Hypothalamus (tissue), 51 donors: ENCODE measurements at places on chromosomes 5 and 9.

GRCh38 chr9:16348531-16348930 lies 521.9 kb downstream of the BNC2 start:
- DNase-seq, result no peak

DNA sequence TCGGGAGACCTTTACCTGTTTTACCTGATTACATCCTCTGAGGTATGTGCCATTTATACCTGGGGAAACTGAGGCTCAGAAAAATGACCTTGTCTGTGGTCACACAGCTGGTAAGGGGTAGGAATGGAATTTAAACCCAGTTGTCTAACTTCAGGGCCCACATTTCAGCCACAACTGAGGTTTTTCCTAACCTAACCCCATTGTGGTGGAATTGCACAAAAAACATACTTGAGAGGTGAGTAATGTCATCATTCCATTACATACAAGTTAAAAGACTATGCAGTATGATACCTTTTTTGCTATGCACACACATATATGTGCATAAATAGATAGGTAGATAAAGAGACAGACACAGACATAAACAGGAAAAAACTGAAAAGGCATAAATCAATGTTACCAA lies 14.1 kb downstream of the FGF1 start:
- DNase-seq, result no peak

DNA sequence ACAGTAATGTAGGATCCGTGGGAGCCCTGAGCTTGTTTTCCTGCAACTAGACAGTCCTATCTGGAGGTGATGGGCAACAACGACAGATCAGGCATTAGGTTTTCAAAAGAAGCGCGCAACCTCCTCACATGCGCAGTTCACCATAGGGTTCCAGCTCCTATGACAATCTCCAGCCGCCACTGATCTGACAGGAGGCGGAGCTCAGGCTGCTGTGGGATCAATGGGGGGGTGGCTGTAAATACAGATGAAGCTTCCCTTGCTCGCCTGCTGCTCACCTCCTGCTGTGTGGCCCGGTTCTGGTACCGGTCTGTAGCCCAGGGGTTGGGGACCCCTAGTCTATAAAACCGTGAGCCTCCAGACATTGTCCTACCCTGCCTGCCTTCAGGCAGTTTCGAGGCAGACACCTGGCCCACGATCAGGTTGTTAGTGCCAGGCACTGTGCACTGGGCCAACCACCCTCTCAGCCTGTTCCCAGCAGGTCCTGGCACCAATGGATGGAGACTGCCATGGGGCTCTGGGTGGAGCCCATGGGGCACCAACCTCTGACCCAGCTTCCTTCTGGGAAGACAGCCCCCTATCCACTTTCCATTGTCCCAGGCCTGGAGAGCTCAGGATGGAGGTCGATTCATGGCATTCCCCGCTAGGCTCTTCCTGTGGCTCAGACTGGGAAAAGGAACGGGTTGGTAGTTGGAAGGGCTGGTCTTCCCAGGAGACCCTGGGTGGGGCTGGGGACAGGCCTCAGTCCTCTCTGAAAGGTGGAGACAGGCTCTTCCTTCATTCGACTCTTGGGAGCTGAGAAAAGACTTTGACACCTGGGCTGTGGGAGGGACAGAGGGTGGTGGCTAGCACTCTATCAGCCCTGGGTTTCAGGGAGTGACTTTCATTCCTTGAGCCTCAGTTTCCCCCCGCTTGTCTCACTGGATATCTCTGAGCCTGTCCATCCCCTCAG lies 1.7 kb downstream of the ENDOG start:
- no peak for DNase-seq

GRCh38 chr9:106587042-106587441 lies 275.9 kb upstream of the ZNF462 start:
- DNase-seq, result no peak

DNA sequence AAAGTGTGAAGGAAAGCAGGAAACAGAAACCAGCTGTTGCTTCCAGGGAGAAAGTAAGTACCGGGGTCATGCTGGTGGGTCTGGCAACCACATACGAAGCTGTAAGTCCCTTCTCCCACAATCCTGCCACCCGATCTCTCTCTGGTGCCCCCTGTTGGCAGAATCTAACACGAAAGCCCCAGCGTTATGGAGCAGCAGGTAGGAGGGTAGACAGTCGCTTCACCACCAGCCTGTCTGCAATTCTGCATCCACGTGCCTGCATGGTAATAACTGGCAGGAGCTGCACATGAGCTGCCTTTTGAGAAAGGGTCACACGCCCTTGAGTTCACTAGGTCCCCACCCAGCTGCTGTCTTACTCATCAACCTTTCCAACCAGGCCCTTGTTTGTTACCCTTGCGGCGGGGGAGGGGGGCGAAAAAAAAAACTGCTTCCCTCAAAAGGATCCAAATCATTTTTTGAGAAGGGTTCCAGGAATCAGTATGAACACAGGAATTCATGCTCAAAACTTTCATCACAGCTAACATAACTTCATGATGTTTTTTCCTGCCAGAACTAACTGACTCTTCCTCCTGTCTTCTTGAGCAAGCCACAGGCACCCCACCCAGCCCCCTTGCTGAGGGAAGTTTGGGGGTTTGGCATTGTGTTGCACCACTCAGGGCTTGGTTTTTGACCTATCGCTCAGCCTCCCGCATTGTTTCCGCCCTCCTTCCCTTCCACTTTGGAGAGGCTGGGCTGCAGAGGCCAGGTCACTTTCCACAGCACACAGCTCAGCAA lies 19.6 kb upstream of the TMEM252 start:
- DNase-seq, result no peak

- DNase-seq, result no peak
Observed at GRCh38 chr5:122430319-122430586, 118.2 kb downstream of the SNCAIP start.

- no peak for DNase-seq
Observed at GRCh38 chr5:59390074-59390659, 503.4 kb downstream of the PDE4D start.

DNA sequence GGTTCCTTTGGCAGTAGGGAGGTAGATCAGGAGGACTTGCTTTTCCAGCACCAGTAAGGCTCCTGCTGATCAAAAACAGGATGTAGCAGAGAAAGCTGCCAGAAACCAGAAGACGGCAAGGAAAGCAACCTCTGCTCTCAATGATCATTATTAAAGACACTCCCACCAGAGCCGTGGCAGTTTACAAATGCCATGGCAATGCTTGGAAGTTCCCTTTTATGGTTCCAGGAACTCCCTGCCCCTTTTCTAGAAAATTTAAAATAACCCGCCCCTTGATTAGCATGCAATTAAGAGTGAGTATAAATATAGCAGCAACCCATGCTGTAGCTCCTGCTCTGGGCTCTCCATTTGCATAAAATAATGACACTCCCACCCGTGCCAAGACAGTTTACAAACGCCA lies 16.1 kb downstream of the EQTN start:
- no peak for DNase-seq

DNA sequence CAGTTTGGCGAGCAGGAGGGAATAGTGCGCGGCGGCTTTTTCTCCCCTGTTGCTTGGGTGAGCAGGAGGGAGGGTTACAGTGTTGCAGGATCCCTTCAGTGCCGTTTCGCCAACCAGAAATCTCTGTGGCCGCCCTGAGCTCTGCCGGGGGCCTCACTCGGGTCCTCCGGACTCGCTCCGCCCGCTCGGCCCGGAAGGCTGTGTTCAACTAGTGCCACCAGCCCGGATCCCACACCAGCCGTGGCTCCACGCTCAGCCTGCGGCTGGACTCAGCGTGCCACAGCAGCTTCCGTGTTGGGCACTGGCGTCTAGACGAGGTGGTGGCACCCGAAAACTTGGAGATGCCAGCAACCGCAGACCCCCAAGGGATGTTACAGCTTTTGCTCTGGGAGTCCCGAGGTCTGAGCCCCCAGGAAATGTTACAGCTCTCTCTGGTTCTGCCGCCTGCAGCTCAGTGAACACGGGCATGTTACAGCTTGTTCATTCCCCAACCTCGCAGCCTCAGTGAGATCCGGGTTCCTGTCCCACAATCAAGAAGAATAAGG lies 16.0 kb upstream of the OR13C9 start:
- no peak for DNase-seq

DNA sequence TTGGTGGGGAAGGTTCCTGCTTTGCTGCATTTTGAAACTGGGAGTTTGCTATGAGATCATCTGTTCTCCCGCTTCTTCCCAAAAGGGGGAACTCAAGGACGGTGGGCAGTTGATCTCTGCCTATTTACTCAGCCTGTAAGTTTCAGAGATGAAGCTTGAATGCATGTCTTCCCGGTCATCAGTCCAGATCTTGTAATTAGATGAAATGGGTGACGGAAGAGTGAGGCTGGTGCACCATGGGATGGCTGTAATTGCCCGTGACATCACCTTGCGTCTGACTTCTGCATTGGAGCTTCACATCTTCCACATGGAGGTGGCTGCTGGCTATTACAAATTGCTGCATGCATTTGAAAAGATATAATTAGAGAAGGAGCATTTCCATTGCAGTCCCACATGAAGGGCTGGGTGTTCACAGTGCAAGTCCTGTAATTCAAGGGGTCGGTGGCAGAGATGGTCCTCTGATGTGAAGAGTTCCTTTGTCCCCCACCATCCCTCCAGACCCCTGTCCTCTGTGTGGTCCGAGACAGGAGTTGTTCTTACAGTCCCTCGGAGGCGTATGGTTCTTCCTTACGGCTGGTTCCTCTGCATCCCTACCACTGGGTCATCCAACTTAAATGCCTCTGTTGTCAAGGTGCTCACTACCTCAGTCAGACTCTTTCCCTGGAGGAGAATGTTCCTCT lies 72.9 kb downstream of the ZNF618 start:
- no peak for DNase-seq

- DNase-seq, result no peak
Observed at GRCh38 chr9:6113312-6113711, 97.9 kb upstream of the RANBP6 start.

- no peak for DNase-seq
Observed at GRCh38 chr9:108077556-108077955, 588.0 kb upstream of the KLF4 start.

GRCh38 chr5:92613546-92613945 lies 967.5 kb downstream of the NR2F1-AS1 start:
- no peak for DNase-seq

DNA sequence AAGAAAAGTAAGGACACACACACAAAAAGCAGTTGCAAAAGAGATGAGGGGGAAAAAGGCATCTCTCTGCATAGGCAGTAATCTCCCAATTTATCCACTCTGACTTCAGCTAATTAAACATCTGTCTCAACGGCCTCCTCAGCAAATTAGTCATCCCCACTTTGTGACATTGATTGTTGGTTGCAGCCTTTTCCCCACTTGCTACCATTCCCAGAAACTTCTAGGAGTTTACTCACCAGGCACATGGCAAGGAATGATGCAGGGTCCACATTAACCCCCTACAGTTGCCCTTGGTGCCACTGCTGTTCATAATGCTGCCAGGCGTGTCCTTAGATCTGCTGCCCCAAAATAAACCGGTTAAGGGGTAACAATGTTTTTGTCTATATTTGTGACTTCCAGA lies 174.6 kb downstream of the MAPKAP1 start:
- DNase-seq, result no peak

- DNase-seq, result no peak
Observed at GRCh38 chr9:86892576-86892975, 54.7 kb downstream of the GAS1 start.

- no peak for DNase-seq
Observed at GRCh38 chr5:2193542-2194235, 311.0 kb upstream of the IRX4 start.

- no peak for DNase-seq
Observed at GRCh38 chr5:10133830-10134229, 115.9 kb downstream of the ATPSCKMT start.

DNA sequence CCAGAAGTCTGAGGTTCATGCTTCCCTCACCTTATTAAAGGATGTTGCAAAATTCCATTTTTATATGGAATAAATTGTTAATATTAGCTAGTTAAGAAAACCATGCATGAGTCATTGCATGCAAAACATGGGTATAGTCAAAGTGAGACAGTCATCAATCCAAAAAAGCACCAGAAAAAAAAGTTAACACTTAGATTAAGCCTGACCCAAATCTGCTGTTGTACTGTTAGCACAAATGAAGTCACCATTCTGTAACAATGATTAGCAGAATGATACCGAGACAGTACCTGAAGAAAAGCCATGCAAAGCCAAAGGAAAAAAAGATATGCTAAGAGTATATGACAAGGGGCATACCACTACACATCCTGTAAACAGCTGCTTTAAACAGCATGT lies 49.5 kb downstream of the PKD2L2 start:
- DNase-seq, result no peak

DNA sequence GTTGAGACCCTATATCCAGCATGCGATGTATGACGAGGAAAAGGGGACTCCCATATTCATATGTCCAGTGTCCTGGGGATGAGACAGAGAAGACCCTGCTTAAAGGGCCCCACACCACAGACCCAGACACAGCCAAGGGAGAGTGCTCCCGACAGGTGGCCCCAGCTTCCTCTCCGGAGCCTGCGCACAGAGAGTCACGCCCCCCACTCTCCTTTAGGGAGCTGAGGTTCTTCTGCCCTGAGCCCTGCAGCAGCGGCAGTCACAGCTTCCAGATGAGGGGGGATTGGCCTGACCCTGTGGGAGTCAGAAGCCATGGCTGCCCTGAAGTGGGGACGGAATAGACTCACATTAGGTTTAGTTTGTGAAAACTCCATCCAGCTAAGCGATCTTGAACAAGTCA lies 17.1 kb downstream of the BTNL3 start:
- DNase-seq, result no peak

DNA sequence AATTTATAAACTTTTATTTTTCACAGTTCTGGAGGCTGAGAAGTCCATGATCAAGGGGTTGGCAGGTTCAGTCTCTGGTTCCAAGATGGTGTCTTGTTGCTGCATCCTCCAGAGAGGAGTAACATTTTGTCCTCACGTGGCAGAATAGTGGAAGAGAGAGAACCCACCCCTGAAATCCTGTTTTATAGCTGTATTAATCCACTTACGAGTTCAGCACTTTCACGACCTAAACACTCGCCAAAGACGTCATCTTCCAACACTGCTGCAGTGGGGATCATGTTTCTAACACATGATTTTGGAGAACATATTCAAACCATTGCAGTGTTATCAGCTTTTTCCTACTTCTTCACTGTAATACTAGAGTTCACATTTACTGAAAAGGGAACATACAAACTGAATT lies 233.0 kb upstream of the ATP10B start:
- no peak for DNase-seq

DNA sequence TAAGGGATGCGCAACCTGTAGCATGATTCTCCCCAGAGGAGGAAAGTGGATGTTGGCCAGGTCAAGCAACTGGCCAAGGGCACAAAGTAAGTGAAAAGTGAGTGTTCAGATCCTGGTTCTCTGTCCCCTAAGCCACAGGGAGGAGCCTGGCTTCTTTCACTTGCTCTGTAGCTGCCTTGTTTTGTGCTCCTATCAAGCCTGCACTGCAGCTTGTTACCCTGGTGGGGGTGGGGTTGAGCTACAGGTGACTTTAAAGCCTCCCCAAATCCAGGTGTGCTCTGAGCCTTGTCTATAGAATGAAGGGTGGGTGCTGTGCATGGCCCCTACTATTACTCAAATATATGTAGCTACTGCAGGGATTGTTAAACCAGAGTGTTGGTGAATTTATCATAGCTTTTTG lies 32.9 kb downstream of the RALGPS1 start:
- DNase-seq, result no peak
